ENCODE measurements at places on chromosomes 13 and 19.

DNA sequence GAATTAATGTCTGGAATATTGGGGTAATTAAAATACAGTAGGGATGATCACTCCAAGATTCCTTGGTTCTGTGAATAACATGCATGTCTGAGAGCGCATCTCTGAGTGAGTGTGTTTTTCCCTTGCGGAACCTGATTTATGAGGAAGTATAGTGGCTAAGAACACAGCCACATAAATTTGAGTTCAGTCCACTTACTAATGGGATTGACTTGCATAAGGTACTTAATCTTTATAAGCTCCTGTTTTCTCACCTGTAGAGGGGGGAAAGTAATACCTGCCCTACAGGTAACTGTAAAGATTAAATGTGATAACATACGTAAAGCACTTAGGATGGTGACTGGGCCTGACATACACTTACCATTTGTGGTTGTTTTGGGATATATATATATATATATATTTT is 60.8 kb downstream of the KLF5 start:
- no peak for DNase-seq

GRCh38 chr13:99043831-99044231 is 66.0 kb upstream of the DOCK9 start:
- DNase-seq, result no peak

- DNase-seq, result peak; percentile 94
These were observed 2.4 kb downstream of the PTPRH start for GRCh38 chr19:55206664-55207500.

- peak; percentile 18 for DNase-seq
These were observed 10.4 kb downstream of the ZNF93 start for GRCh38 chr19:19911150-19911549.

- peak; percentile 25 for DNase-seq
These were observed 35.4 kb downstream of the PCCA start for GRCh38 chr13:100124265-100124664.

DNA sequence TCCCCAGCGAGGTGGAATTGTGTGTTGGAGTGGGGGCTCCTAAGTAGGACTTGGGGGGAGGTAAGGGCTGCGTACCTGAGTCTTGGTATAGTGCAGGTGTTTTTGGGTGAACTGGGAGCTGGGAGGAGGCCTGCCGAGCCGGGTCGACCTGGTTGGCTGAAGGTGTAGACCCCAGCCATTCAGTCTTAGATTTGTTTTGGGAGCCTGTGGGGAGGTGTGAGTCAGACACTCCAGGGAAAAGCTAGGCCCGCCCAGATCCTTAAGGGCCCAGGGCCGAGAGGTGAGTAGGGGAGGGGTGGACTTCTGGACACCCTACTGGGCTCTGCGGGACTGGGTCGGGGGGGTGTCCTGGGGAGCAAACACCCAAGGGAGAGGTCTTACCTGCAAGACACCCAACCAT is 935 bp downstream of the CRB3 start:
- no peak for DNase-seq

DNA sequence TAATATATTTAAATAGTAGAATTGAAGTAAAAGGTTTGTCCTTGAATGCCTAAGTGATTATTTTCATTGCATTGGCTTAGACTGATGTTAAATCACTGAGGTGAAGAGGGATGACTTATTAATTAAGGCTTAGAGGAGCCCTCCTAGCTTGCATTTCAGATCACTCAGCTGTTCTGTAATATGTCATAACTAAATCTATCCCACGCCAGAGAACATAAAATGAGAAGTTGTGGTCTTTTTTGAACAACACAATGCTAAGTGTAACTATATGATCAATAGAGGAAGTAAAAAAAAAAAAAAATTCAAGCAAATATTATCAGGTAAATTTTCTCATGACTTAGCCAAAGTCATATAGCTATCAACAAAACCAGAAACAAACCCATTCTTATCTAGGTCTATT is 752.2 kb downstream of the GPC5 start:
- DNase-seq, result no peak

- DNase-seq, result no peak
These were observed 7.5 kb upstream of the TPM4 start for GRCh38 chr19:16068696-16069259.

GRCh38 chr19:46840498-46840942 is 10.1 kb downstream of the AP2S1 start:
- DNase-seq, result peak; percentile 71

- no peak for DNase-seq
These were observed 113.2 kb downstream of the TM9SF2 start for GRCh38 chr13:99614465-99614885.

- DNase-seq, result no peak
These were observed 283.6 kb downstream of the LMO7 start for GRCh38 chr13:75919660-75920199.
